ENCODE measurements at places on chromosomes 12 and 14.

DNA sequence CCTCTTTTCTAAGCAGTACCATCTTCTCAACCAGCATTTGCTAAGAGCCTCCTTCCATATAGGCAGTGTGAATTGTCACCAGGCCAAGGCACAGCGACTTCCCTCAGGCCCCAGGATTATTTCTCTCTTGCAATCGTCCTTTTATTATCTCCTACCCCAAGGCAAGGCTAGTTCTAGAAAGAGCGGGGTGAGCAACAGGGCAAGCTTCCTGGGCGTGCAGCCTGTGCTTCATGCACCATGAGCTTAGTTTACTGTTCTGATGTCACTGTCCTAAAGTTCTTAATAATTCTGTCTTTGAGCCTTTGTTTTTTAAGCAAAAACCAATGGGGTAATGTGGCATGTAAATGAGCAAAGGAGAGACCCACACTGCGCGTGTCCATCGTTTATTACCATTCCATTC, 27.9 kb downstream of the DUSP6 start:
- DNase-seq: no peak

GRCh38 chr14:34303811-34304210, 158.2 kb downstream of the SPTSSA start:
- no peak for DNase-seq

- no peak for DNase-seq
These were observed 27.4 kb downstream of the DTX1 start for GRCh38 chr12:113083863-113084435.

- no peak for DNase-seq
These were observed 186.9 kb upstream of the CAND1 start for GRCh38 chr12:67082221-67082620.

GRCh38 chr12:97276661-97277429, 185.8 kb upstream of the RMST start:
- DNase-seq: no peak

DNA sequence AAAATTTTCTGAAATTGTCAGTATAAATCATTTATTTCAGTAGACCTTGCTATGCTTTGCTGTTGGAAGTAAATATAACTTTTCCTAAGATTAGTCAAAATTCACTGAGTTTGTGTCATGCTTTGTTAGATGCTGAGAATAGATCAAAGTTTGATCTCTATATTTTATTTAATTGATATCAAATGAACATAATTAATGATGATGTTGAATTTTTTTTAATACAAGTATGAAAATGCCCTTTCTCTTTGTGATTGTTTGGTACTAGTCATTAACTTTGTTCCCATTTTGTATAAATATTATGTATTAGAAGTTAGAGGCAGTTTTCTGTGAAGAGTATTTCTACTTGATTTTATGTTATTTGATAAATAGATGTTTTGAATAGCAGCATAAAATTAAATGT, 45.7 kb downstream of the CCDC91 start:
- DNase-seq: no peak

GRCh38 chr12:57637364-57637763, 4.4 kb upstream of the B4GALNT1 start:
- no peak for DNase-seq

DNA sequence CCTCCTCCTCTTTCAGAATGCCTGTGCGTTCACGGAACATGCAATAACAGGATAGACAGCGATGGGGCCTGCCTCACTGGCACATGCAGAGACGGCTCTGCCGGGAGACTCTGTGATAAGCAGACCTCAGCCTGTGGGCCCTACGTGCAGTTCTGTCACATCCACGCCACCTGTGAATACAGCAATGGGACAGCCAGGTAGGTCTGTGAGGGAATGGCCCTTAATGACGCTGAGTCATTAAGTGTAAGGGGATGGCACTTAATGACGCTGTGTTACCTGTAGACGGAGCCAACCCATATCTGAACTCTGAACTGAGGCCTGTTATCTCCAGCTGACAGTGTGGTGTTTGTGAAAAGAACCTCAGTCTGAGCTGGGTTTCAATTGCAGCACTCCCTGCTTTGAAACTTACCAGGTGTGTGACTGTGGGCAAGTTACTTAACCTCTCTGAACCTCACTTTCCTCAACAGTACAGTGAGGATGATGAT, 86.9 kb downstream of the STAB2 start:
- no peak for DNase-seq

DNA sequence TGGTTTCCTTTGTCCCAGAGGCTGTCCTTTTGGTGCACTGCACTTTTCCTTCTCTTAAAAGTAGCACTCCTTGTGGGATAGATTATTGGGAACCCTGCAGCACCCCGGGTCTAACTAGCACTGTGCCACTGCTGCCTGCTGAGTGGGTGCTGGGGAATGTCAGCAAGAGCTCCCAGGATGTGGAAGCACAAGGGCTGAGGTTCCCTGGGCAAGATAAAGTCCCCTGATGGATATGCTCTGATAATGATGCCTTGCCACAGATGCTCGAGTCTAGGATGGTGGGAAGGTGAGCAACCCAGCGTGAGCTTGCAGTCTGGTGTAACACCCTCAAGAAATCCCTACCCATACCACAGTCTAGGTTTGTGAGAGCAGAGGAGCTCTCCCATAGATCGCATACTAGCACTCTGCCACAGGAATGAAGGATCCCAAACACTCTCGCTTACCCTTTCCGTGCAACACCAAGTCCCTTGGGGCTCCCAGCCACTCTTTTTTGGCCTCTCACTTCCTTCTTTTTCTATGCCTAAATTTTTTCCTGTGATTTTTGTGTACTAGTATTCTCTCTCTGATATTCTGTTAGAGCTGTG, 32.6 kb downstream of the USP15 start:
- no peak for DNase-seq

GRCh38 chr14:70416338-70416724, 559 bp downstream of the SYNJ2BP start:
- no peak for DNase-seq

DNA sequence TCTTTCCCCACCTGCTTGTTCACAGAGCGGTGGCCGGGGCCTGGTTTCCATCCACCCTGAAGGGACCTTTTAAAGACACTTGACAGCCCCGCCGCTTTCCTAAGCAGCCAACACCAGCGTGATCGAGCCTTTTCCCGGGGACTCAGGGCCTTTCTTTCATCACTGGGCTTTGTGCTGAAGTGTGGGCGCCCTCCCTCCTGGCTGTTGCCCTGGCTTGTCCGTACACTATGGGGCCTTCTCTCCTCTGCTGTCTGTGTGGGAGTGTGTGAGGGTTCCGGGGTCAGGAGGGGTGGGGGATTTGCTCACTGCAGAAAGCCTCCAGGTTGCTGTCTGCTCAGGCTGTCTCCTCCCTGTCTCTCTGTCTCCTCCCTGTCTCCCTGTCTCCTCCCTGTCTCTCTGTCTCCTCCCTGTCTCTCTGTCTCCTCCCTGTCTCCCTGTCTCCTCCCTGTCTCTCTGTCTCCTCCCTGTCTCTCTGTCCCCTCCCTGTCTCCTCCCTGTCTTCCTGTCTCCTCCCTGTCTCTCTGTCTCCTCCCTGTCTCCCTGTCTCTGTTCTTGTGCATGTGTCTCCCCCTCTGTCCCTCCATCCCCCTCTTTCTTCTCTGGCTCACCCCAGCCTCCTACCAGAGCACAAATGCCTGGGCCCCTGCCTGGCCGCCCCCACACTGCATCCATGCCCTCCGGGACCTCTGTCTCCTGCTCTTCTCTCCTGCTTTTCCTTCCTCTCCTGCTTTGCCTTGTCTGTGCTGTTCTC, 64.7 kb downstream of the CCDC92 start:
- no peak for DNase-seq

GRCh38 chr14:85248881-85249635, 280.9 kb upstream of the FLRT2 start:
- no peak for DNase-seq

DNA sequence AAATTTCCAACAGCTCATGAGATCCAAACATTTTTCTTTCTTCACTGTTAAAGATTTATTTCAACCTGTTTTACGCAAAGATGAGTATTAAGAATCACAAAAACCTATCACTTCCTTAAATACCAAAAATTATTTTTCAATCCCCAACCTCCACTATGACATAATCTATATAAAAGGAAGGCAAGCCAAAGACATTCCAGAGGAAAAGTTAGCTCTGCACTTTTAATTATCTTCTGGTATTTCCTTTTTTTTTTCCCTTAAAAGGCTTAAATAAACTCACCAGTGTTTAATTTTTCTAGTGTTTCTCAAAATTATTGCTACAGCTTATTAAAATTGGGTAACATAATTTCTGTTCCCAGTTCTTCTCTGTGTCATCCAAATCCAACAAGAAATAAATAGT, 75.9 kb downstream of the BMP4 start:
- DNase-seq: no peak

DNA sequence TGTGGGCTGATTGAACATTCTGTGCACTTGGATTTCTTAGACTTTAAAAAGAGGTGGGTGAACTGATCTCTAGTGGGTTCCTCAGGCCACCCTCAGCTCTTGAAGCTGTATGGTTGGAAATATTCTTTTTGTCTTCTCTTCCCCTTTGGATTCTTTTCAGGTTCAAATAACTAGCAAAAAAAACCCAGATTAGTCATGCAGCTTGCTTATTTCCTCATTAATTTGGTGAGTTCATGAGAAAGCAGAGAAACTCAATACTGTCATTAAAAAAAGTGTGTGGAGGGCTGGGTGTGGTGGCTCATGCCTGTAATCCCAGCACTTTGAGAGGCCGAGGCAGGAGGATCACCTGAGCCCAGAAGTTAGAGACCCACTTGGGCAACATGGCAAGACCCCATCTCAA, 183.4 kb downstream of the ESR2 start:
- no peak for DNase-seq

DNA sequence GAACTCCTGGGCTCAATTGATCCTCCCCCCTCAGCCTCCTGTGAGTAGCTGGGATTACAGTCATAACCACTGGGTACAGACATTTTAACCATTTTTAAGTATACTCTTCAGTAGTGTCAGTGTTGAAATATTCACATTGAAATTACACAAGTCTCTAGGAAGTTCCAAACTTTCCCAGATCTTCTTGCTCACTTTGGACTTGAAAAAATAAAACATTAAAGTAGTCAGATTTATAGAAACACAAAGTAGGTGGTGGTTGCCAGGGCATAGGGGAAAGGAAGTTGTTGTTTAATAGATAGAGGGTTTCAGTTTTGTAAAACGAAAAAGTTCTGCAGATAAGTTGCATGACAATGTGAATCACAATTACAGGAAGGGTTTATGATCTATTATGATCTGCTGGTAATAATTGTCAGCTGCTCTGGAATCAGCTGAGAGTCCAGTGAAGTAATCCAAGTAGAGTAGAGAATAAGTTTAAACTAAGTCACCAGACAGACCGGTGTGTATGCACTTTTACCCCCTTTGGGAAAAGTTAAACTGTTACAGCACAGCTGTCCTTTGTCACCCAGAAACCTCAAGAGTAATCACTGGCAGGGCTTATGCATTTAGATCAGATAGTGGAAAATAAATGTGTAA, 27.4 kb downstream of the PCNX1 start:
- DNase-seq: no peak

GRCh38 chr14:106315436-106315835, 789.1 kb downstream of the TMEM121 start:
- DNase-seq: no peak

GRCh38 chr12:143964-144649, 69.8 kb downstream of the SLC6A12 start:
- DNase-seq: no peak

DNA sequence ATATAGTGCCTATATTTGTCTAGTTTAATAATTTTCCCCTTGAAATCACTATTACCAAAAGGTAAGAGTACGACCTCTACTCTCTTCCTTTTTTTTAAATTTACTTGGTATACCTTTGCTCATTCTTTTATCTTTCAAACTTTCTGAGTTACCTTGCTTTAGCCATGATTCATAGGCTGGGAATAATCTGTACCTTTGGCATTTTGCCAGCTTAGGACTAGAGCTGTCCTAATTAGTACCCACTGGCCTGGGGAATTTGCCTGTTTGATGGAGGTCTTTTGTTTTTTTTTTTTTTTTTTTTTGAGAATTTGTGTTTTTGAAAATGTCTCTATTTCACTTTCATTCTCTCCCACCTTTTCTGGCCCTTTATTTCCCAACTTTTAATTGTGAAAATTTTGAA, 8.7 kb upstream of the SLC4A8 start:
- DNase-seq: no peak

DNA sequence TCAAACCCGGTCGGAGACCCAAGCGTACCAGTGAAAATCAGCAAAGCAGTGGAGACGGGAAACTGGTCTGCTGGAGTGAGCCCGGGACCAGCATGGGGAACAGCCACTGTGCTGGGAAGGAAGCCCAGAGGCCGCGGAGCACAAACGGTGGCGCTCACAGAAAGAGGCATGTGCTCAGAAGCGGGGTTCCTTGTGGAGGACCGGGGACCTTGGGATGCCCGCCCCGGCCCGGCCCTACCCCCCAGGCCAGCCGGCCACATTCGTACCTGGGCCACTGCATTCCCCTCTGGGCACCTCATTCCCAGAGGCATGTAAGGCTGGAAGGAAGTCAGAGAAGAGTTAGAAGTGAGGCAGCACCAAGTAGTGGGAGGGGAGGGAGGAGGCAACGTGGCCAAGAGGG, 79.3 kb downstream of the RFLNA start:
- no peak for DNase-seq

GRCh38 chr14:98684468-98684867, 587.5 kb downstream of the BCL11B start:
- no peak for DNase-seq

Data from activated T-helper 9 cell treated with anti-CD3 and anti-CD28 coated beads, Interleukin-2, amount 50 U/mL, for 16 hours (primary cell).